Kidney (tissue), 22 donors: ENCODE measurements at places on chromosomes 4 and X. TPM values are rescaled to one million over a fixed set of nuclear protein-coding genes. Genes with fewer than 3 reads are reported as not detected.

DNA sequence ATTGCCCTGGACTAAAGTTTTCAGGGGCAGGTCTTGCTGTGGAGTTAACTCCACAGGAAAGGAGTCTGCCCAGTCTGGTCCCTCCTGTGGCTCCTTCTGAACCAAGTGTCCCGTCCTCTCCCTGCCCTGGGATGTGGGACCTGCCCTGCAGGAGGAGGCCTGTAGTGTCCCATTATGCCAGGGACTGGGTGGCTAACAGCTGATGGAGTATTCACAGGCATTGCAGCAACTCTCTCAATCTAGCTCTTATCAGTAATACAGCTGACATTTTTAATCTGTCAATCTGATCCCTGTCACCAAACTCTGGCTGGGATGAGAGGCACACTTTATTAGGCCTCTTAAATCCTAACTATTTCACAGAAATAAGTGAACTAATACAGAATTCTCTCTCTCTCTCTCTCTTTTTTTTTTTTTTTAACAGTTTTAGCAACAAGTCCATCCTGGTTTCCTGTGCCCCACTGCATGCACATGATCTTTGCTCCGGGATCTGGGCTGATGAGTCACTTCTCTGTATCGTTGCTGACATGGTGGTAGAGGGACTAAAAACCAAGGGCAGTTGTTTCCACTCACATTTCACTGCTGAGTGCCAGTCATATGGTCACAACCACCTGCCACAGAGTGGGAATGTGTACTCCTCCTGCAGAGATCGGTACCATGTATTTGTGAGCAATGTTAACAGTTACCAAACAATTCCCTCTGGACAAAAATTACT lies 39.1 kb downstream of the HAND2 start:
- no peak for DNase-seq

Gene BMPR1B
- polyA plus RNA-seq: 5.5 TPM

DNA sequence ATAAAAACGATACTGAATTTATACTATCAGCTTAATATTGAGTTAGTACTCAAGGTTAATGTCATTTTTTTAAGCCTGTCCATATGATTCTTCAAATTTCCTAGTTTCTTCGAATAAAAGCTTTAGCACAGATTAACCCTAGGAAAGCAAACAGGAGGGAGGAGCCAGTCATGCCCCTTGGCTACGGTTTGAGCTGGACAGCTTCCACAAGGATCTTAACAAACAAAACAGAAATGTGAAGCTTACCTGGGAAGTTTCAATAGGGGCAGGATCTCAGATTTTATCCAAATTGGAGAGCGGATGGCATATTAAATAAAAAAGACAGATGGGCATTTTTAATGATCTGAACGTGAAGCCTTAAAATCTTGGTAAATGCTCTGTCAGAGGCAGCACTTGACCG lies 2.3 kb downstream of the NWD2 start:
- DNase-seq: peak; percentile 3

DNA sequence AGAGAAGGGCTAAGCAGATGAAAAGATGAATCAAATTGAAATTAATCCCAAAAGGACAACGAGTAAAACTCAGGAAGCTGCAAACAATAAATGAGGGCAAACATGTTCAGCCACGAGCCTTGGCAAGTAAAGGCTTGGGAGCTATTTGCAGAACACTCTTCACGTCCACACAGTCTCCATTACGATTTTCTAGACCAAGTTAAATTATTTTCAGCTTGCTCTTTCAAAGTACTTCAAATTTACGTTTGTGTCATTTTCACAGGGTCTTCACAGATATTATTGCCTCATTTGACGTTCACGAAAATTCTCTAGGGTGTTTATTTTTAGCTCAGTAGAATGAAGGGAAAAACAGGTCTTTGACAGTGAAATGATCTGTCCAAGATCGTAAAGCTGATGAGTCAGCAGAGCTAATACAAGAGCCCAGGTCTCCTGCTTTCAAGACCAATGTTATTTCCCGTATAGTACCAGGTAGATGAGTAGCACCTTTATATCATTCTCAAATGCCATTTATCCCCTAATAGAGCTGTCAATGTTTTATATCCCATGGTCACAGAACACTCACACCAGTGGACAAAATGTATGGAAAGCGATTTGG lies 20.9 kb downstream of the KLB start:
- no peak for DNase-seq

Gene MAGEE1
- 3.0 TPM for polyA plus RNA-seq

DNA sequence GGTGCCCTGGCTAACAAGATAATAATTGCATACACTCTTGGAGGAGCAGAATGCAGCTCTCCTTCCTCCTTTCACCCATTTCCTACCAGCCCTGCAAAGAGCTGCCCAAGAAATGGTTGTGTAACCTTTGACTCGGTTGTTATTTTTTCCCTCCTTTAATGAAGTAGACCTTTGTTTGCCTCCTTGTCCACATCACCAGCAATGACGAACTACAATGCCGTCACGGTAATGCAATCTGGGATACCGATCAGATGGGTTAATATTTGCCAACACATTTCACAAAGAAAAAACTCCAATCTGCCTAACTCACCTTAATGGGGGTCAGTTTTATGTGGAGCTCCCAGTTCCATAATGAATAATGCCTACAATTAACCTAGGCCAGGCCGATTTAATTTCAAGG lies 32.0 kb downstream of the GPRIN3 start:
- DNase-seq: peak; percentile 68

- DNase-seq: no peak
These were observed 294.0 kb downstream of the HS3ST1 start for GRCh38 chr4:11134705-11135104.
